Stimulated activated CD8-positive, alpha-beta memory T cell treated with anti-CD3 and anti-CD28 coated beads, Interleukin-2, amount 100 ng/mL, for 1 hour (primary cell): ENCODE measurements at places on chromosomes 16 and 17.

DNA sequence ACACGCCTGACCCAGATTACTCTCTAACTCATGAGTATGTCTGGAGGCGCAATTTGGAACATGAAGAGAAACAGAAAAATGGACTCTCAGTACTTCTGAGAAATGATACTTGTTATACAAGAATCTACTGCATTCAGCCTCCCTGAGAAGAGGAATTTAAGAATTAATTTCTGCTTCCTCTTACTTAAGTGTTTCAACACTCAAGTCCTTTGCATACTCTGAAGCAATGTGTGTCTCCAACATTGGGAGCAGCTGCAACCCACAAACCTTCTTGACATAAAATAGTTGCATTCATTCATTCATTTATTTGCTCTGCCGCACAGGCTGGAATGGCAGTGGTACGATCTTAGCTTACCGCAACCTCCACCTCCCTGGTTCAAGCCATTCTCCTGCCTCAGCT, 199.8 kb downstream of the NPIPA7 start:
- DNase-seq = no peak

DNA sequence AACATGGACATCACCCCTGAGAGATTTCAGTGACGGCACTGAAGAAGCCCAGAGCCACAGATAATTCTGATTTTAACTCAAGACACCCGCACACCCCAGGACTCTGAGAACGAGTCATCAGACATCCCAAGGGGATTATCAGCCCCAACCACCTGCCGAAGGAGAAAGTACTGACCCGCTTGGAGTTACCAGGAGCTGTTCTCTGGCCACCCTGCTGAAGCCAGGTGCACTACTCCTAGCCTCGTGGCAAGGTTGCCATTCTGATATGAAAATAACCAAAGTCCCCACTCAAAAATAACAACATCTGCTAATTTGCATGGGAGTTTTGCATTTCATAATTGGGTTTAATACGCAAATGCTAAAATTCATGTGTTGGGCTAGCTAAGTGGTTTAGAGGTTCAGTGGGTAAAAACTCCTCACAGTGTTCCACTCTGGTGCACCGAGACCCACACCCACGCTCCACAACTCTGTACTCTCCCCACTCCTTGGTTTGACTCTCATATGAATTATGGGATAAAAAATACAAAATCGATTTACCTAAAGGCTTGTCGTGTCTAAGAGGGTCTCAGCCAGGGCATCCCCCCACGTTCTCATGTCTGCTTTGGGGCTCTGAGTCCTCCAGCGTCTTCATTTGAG, 143.0 kb upstream of the NOL11 start:
- DNase-seq = no peak

DNA sequence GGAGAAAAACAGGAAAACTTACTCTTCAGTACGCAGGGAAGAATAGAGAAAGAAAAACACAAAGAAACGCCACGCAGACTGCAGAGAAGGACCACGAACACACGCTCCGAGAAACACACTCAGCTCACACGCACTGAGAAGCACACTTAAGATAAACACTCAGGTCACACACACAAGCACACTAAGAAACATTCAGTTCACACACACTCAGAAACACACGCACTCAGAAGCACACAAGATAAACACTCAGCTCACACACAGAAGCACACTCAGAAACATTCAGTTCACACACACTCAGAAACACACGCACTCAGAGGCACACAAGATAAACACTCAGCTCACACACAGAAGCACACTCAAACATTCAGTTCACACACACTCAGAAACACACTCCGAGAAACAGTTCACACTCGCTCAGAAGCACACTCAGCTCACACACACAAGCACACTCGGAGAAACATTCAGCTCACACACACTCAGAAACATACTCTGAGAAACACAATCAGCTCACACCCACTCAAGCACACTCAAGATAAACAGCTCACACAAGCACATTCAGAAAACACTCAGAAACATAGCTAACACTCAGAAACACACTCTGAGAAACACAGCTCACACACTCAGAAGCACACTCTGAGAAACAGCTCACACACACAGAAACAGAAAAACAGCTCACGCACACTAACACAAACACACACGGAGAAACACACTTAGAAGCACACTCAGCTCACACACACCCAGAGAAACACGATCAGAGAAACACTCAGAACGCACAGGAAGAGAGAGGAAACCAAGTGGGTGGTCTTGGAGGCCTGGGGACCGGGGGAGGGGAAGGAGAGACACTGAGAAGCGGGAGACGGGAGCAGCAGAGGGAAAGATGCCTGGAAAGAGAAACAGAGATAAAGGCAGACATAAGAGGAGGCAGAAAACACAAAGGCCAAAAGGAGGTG, 908 bp downstream of the TMEM98 start:
- no peak for DNase-seq

DNA sequence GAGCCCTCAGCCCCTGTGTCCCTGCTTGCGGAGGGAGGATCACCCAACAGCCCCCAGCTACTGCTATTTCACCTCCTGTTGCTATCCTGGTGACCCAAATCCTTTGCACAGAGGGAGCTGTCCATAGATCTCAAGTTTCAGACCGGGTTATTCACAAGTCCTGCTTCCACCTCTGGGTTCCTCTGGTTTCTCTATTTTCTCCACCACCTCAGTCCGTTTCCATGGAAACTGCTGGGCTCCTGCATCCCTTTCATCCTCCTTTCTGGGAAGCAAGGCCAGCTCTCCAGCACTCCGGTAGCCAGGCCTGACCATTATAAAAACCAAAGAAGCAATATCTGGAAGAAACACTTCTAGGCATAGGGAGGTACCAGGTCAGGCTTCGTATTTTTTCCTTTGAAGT, 4.8 kb upstream of the CALB2 start:
- no peak for DNase-seq

GRCh38 chr16:85978976-85979375, 80.0 kb downstream of the IRF8 start:
- DNase-seq = no peak
